Glutamatergic neuron (in vitro differentiated cells): ENCODE measurements at places on chromosomes 3 and 15. TPM values are rescaled to one million over a fixed set of nuclear protein-coding genes. Genes with fewer than 3 reads are reported as not detected.
A peak's percentile ranks its signal among the peaks of the same experiment; 100 is the strongest.

Gene PIAS1
- 64.9 TPM for total RNA-seq

Gene DAZL
- total RNA-seq, result 0.51 TPM

Gene LINGO1
- total RNA-seq, result 180 TPM

DNA sequence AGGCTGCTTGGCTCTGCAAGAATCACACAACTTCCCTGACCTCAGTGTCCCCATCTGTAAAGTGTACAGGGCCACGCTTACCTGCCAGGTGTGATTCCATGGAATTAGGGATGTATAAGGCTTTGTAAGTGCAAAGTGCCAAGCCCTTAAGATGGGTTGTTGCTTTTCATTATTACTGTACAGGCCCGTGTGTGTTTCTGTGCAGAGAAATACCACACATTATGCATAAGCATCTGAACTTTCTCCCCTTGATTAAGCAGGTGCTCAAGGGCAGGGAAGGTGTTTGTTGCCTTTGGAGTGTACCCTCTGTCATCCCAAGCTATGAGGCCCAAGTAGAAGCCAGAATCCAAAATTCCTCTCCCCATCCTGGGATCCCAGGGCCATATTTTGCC lies 13.6 kb upstream of the HRH1 start:
- H3K4me3 ChIP-seq, result no peak overlapping the region
- peaks cover 7% of the 10 kb centered on the region for H3K27me3 ChIP-seq
- no peaks in the 10 kb centered on the region for H3K4me1 ChIP-seq
- no peak overlapping the region for H3K27ac ChIP-seq

- peak; percentile 25 for DNase-seq
- no peaks in the 10 kb centered on the region for H3K36me3 ChIP-seq
- no peak overlapping the region for H3K27ac ChIP-seq
- H3K27me3 ChIP-seq, result peaks cover 2% of the 10 kb centered on the region
- no peak overlapping the region for H3K4me3 ChIP-seq
These were observed 30.4 kb downstream of the GOLGA6L2 start for GRCh38 chr15:23416349-23417276.
